ENCODE measurements at places on chromosomes 11 and 22.

- DNase-seq: no peak
- H3K27me3 ChIP-seq: no peaks in the 10 kb centered on the region
Measured at GRCh38 chr11:88695689-88696414, 358.3 kb upstream of the CTSC start.

GRCh38 chr11:113764527-113765219, 8.8 kb downstream of the ZW10 start:
- H3K4me3 ChIP-seq: no peak overlapping the region
- H3K27me3 ChIP-seq: no peaks in the 10 kb centered on the region
- H3K27ac ChIP-seq: no peak overlapping the region
- peaks cover 90% of the 10 kb centered on the region for H3K36me3 ChIP-seq

- H3K36me3 ChIP-seq: no peaks in the 10 kb centered on the region
- peaks cover 30% of the 10 kb centered on the region for H3K27me3 ChIP-seq
- H3K4me1 ChIP-seq: no peaks in the 10 kb centered on the region
- no peak overlapping the region for H3K27ac ChIP-seq
- DNase-seq: no peak
Measured at GRCh38 chr11:1445741-1446445, 40.7 kb downstream of the MOB2 start.

DNA sequence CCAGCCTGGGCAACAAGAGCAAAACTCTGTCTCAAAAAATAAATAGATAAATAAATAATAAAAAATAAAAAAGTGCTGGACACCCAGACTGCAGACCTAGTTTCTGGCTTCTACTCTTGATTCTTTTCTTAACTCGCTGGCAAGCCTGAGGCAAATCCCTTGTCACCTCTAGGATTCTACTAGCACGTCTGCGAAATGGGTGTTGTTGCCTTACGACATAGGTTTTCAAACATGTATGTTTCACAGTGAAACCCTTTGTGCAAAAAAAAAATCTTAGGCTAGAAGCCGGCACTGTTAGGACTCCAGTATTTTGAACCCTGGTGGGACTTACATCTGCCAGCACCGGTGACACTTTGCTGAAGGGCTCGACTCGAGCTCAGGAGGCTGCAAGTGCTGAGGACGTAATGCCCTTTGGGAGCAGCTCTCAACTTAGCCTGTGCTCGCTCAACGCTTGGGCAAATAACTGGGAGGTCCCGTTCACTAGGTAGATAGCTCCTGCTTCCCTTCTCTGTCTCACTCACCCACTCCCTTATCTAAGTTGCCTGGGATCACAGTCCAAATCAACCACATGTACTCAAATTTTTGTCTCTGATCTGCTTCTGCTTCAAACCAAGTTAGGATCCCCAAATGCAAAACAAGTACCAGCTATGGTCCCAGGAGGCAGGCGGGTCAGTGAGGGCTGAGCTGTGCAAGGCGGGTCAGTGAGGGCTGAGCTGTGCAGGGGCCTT, 34.7 kb upstream of the MYH9 start:
- H3K4me1 ChIP-seq: peaks cover 73% of the 10 kb centered on the region
- H3K4me3 ChIP-seq: no peak overlapping the region
- H3K36me3 ChIP-seq: no peaks in the 10 kb centered on the region
- H3K27me3 ChIP-seq: no peaks in the 10 kb centered on the region
- no peak for DNase-seq

GRCh38 chr11:104148074-104148473, 15.9 kb downstream of the PDGFD start:
- DNase-seq: no peak
- peaks cover 4% of the 10 kb centered on the region for H3K4me1 ChIP-seq
- H3K36me3 ChIP-seq: no peaks in the 10 kb centered on the region
- no peak overlapping the region for H3K4me3 ChIP-seq

DNA sequence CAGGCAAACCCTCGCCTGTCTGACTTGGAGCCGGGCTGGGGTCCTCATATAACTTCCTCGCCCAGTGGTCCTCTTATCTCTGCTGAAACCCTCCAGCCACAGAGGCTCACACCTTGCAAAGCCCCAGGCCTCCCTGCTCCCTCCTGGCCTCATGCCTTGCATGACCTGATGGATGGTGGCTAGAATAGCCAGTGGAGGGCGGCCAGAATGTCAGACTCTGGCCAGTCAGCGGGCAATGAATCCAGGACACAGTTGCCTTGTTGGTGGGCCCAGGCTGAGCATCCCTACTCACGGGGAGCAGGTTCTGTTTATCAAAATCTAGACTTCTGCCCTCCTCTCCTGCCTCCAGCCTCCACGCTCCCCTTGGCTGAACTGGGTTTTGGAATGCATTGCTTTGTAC, 69.1 kb upstream of the WNT11 start:
- no peaks in the 10 kb centered on the region for H3K27me3 ChIP-seq
- H3K36me3 ChIP-seq: no peaks in the 10 kb centered on the region
- no peak overlapping the region for H3K4me3 ChIP-seq
- DNase-seq: no peak
- H3K4me1 ChIP-seq: no peaks in the 10 kb centered on the region

GRCh38 chr11:1483445-1483961, 3.1 kb downstream of the MOB2 start:
- DNase-seq: no peak
- no peaks in the 10 kb centered on the region for H3K27me3 ChIP-seq
- peaks cover 78% of the 10 kb centered on the region for H3K4me1 ChIP-seq
- peak overlapping the region; percentile 40 for H3K27ac ChIP-seq

DNA sequence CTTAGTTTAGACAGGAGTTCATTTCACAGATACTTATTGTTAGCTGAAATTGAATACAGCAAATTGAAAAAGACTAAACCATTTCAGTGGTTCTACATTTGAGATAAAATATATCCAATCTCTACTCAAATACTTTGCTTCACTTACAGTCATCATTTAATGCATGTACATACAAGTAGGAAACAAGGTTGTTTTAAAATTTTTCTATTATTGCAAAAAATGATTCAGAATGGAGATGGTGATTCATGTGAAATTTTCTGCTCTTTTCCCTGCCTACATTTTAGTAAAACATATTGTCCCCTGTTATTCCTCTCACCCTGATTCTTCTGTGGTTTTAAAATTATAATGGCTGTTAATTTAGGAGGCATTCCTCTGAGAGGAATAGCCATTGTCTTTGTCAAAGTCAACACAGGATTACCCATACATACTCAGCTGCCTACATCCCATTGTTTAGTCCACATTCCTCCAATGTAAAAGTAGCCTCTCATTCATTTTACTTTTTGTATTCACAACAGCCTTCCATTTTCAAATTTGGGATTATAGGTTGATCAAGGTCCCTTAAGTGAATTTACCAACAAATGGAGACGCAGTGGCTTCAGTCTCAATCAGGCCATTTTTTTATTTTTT, 60.1 kb downstream of the TRPC6 start:
- no peak for DNase-seq
- no peaks in the 10 kb centered on the region for H3K27me3 ChIP-seq
- no peaks in the 10 kb centered on the region for H3K4me1 ChIP-seq
- H3K4me3 ChIP-seq: no peak overlapping the region

- no peak overlapping the region for H3K27ac ChIP-seq
- no peak overlapping the region for H3K4me3 ChIP-seq
- peaks cover 15% of the 10 kb centered on the region for H3K36me3 ChIP-seq
- no peak for DNase-seq
- H3K27me3 ChIP-seq: no peaks in the 10 kb centered on the region
- H3K4me1 ChIP-seq: peaks cover 14% of the 10 kb centered on the region
Measured at GRCh38 chr22:40422558-40423309, 52.3 kb downstream of the SGSM3 start.

DNA sequence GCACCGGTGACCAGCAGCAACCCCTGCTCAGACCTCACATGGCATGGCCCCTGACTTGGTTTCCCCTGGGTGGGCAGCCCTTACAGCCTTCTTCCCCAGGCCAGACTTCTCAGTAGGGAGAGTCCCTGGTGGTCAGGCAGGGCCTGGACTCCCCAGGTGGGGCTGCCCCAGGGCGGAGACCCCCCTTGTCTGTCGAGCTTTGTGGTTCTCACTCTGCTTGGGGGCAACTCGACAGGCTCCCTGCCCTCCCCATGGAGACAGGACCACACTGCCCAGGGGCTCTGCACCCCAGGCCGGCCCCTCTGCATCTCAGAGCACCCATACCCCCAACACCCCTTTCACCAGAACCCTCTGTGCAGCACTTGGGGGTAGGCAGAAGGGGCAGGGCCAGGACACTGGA, 87.7 kb downstream of the MORC2 start:
- H3K36me3 ChIP-seq: no peaks in the 10 kb centered on the region
- peak overlapping the region; percentile 76 for H3K27ac ChIP-seq
- H3K4me3 ChIP-seq: no peak overlapping the region
- DNase-seq: peak; percentile 1

GRCh38 chr22:41621911-41622179, 750 bp downstream of the XRCC6 start:
- H3K27ac ChIP-seq: peak overlapping the region; percentile 89
- no peaks in the 10 kb centered on the region for H3K27me3 ChIP-seq
- H3K4me1 ChIP-seq: peaks cover 44% of the 10 kb centered on the region
- peak overlapping the region; percentile 81 for H3K4me3 ChIP-seq

DNA sequence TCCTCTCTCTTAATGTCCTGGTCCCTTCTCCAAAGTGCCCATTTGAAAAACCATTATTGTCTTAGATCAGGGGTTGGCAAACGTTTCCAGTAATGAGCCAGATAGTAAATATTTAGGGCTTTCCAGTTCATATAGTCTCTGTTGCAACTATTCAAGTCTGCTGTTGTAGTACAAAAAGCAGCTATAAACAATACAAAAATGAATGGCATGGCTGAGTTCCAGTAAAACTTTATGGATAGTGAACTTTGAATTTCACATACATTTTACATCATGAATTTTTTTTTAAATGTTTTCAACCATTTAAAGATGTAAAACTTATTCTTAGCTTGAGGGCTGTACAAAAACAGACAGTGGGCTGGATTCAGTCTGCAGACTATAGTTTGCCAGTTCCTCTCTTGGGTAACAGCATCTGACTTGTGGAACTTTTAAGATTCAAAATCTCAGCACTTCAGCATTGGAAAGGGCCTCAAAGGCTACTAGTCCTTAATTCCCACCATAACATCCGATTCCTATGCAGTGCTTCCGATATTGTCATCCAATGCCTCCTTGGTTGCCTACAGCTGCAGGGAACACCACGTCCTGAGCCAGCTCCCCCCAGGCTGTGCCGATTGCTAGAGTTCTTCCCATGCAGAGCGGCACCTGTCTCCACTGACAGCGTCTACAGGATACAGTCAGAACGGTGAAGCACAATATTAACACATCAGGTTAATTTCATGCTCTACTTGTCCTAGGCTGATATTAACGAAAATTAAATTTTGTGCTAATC, 65.6 kb upstream of the E2F8 start:
- no peaks in the 10 kb centered on the region for H3K27me3 ChIP-seq
- no peak overlapping the region for H3K4me3 ChIP-seq

DNA sequence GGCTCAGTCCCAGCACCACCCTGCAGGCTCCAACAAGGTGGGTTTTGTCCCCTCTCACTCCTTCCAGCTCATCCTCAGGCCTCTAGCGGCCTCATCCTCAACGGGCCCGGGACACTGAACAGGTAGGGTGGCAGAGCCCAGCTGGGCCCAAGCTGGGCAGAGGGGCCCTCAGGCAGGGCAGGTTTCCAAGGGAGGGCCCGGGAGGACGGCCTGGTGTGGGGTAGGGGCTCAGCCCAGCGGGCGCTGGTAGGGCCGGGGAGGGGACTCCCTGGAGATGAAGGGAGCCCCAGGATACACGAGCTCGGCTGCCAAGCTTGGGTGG, 2.5 kb upstream of the IFITM10 start:
- H3K4me3 ChIP-seq: no peak overlapping the region
- no peak for DNase-seq
- no peak overlapping the region for H3K27ac ChIP-seq
- H3K36me3 ChIP-seq: peaks cover 30% of the 10 kb centered on the region

DNA sequence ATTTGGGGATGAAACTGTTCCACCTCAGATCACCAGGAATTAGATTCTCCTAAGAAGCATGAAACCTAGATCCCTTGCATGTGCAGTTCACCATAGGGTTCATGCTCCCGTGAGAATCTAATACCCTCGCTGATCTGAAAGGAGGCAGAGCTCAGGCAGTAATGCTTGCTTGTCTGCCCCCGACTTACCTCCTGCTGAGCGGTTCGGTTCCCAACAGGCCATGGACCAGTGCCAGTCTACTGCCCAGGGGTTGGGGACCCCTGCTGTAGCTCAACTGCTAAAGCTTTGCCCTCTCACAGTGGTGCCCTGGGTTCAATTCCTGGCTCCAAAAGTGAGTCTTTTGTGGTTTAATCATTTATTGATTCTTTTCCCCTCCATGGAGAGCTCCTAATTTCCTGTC, 3.4 kb downstream of the JAML start:
- no peak for DNase-seq
- H3K4me3 ChIP-seq: no peak overlapping the region
- no peaks in the 10 kb centered on the region for H3K4me1 ChIP-seq
- H3K36me3 ChIP-seq: no peaks in the 10 kb centered on the region
- H3K27ac ChIP-seq: no peak overlapping the region
- H3K27me3 ChIP-seq: no peaks in the 10 kb centered on the region

DNA sequence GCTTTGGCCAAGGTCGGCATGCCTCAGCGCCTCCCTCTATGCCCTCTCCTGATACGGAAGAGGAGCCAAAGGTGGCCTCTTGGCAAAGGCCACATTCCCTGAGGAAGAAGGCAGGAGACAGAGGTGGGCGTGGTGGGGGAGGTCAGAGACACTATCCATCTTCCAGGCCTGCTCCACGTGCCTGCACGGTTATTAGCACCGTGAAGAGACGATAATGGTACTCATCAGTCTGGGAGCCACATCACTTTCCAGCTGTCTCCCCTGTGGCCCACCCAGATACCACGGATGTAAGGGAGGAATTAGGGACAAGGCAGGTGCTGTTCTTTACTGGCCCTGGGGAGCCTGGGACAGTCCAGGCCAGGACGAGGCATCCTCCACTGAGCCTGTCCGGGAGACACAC, 354.3 kb downstream of the MN1 start:
- no peaks in the 10 kb centered on the region for H3K4me1 ChIP-seq
- DNase-seq: no peak
- H3K27ac ChIP-seq: no peak overlapping the region
- no peak overlapping the region for H3K4me3 ChIP-seq

GRCh38 chr11:64568584-64569140, 22.4 kb upstream of the SLC22A12 start:
- H3K4me1 ChIP-seq: peaks cover 3% of the 10 kb centered on the region
- H3K27ac ChIP-seq: no peak overlapping the region
- no peak for DNase-seq
- H3K36me3 ChIP-seq: no peaks in the 10 kb centered on the region
- no peaks in the 10 kb centered on the region for H3K27me3 ChIP-seq

DNA sequence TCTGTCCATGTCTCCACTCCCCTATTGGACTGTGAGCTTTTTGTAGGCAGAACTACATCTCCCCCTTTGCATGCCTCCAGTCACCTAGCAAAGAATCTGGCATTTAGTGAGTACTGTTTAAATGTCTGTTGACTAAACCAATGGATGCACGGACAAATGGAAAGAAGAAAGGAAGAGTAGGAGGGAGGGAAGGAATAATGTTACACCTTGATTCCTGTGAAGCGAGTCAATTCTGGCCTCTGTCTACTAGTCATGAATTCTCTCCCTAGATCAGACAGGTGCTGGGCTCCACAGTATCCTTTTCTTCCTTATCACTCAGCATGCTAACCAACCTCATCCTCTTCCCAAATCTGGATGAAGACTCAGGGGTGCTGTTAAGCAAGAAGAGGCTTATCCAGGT, 33.6 kb downstream of the GALNT18 start:
- no peaks in the 10 kb centered on the region for H3K27me3 ChIP-seq
- no peaks in the 10 kb centered on the region for H3K36me3 ChIP-seq
- H3K4me1 ChIP-seq: peaks cover 91% of the 10 kb centered on the region
